NCI-H2171 treated with DMSO at 0.1 percent for 48 hours (cell line): ENCODE measurements at places on chromosomes 2 and 18.

- DNase-seq = no peak
Observed at GRCh38 chr2:3470166-3470651, 49.1 kb downstream of the ADI1 start.

GRCh38 chr2:140185076-140185475 is 1404.9 kb upstream of the NXPH2 start:
- DNase-seq = no peak

DNA sequence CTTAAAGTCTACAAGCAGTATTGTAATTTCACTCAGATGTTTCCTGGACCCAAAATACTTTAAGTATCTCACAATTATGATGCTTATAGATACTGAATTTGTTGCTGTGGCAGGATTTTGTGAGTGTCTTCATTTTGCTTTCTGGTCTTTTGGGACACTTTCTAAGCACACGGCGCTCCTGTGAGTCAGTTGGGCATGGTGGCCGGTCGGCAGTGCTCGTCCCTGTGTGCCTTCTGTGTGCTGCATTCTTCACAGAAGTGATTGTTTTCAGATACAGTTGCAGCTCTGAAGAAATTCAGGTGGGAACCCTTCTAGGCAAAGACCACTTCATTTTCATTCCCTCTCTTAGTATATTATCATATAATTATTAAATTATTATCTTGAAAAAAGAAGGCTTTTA is 273.3 kb downstream of the ZNF407 start:
- no peak for DNase-seq

- peak; percentile 69 for DNase-seq
Observed at GRCh38 chr2:209773377-209773776, 1.7 kb downstream of the UNC80 start.

- no peak for DNase-seq
Observed at GRCh38 chr2:16152071-16152927, 211.9 kb downstream of the MYCN start.

DNA sequence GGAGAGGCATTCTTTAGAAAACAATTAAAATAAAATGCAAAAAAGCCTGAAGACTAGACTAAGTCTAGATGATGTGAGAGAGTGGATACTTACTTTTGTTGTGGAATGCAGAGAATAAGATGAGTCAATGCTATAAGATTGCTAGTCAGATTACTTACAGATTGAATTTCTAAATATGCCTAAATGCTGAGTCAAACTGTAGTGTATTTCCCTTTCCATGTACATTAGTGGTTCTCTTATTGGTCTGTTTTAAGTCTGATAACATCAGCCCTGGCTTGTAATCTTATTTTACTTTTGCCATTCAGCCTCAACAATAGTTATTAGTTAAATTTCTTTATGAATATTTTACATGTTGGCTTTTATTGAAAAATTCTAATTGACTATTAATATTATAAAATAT is 702.7 kb downstream of the SOCS6 start:
- no peak for DNase-seq

DNA sequence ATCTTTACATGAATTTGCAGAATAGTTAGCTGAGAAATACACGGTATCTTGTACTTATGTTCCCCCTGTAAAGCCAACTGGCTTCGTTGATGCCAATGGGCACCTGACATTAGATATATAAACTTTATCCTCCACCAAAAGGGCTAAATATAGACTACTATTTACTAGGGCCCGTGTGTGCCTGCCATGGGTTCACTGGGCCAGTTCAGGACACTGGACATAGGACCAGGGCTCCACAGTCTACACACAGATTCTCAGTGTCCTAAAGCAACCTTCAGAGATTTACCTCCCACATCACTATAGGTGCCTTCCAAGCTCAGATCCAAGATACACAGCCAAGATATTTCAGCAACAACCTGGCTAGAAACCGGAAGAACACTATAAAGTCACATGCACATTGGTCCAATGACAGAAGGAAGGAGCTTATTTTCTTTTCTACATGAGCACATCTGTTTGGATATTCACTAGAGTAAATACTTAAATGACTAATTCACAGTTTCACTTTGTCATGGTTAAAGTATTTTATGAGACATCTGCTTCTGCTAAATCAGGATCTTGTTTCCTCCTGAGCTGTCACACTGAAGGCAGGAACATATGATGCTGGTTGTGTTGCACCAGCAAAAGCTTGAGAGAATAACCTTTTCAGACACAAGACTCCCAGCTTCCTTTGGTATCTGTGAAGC is 95.1 kb downstream of the MYO5B start:
- peak; percentile 92 for DNase-seq

DNA sequence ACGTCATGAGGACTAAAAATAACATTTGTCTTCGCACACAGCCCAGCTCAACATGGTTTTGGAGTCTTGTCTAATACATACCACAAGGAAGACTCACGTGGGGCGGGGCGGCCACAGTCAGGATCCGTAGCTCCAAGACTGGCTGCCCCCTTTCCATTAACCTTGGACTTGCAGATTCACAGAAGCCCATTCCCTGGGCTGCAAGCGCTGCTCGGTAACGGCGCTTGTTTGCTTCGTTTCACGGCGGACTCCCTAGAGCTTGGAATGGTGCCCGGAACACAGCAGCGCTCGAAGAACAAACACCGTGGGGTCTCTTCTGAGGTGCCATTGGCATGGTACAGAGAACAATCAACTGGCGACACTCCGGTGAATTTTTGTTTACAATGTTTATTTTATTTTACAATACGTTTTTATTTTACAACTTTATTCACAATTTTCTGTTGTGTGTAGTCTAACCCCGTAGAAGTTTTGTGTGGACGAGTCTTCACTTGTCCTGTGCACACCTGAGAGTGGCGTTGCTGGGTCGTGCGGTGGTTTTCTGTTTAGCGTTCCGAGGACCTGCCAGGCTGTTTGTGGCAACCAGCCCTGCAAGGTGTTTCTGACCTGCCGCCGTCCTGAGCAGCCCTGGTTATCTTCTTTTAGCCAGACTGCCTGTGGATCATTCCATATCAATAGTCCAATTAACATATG is 126.5 kb downstream of the GALR1 start:
- peak; percentile 45 for DNase-seq

- peak; percentile 5 for DNase-seq
Observed at GRCh38 chr2:76008001-76008702, 297.4 kb upstream of the GCFC2 start.

GRCh38 chr2:239930871-239931771 is 94.0 kb downstream of the NDUFA10 start:
- DNase-seq = no peak

DNA sequence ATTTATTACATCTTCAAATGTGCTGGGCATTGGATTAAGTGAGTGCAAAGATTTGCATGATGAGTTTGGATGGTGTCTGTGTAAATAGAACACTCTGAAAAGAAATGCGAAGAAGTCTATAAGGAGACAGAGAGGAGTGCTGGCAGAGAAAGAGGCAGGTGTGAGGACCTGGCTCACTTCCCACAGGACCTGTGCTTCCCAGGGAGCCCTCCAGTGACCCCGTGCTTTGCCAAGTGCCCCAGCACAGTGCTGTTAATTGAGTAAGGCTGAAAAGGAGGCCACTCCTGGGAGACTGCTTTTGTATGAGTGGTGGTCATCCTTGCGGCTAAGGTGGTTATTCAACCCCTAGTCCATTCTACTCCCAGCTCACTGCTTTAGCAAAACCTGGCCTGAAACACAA is 230.8 kb downstream of the OSR1 start:
- DNase-seq = no peak

DNA sequence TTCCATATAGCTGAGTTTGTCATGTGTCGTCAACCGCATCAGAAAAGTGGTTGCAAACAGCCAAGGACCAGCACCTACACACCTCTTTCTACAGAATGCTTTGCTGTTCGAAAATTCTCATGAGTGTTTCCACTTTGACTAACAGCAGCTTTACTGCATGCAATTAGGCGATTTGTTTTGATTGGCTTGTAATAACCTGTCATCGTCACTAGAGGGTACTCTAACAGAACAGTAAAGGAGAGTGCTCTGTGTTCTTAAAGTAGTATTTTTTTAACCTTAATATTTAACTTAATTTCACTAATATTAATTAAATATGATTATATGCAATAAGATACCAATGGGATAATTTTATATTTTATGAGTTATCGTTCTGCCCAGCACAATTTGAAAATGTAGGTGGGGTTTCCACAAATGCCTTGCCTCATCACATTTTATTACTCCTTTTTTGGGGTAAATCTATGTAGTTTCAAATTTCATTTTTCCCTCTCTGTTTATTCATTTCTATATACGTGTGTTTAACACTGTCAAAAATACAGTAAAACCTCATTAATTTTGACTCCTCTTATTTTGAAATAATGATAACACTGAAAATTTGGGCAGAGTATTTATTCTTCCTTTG is 502.2 kb downstream of the NRXN1 start:
- peak; percentile 87 for DNase-seq

DNA sequence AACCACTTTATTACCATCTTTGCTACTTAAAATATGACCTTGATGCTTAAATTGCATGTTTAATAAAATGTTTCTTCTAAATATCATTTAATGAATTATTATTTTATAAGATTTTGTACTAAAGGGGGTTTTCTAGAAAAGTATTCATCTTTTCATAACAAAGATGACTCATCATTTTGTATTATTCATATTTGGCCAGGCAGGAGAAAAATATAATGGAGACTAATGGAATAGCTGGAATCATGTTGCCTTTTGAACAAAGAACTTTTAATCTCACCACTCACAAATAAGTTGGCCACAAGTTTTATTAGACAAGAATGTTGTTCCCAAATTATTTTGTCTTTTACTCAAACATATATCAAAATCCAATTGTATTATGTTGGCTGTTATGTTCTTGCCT is 882.4 kb downstream of the DSC3 start:
- DNase-seq = no peak

GRCh38 chr2:151085181-151085611 is 176.5 kb downstream of the RBM43 start:
- DNase-seq = no peak

- no peak for DNase-seq
Observed at GRCh38 chr2:175147186-175147585, 20.8 kb downstream of the ATF2 start.

DNA sequence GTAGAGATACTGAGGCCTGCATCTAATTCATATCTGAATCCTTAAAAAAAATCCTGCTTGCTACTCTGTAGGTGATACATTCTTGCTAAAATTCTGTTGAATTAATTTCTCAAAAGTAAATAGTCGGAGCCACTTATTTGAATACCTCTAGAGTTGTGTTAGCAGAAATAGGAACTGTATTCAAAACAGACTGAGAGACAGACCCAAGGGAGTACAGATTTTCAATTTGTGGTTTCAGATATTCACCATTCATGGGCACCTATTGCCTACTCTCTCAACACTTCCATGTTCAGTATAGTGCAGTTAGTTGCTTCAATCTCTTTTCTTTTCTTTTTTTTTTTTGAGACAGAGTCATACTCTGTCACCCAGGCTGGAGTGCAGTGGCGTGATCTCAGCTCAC is 46.6 kb upstream of the CTLA4 start:
- DNase-seq = no peak

- peak; percentile 76 for DNase-seq
Observed at GRCh38 chr18:23994361-23994902, 20.1 kb upstream of the TTC39C start.

DNA sequence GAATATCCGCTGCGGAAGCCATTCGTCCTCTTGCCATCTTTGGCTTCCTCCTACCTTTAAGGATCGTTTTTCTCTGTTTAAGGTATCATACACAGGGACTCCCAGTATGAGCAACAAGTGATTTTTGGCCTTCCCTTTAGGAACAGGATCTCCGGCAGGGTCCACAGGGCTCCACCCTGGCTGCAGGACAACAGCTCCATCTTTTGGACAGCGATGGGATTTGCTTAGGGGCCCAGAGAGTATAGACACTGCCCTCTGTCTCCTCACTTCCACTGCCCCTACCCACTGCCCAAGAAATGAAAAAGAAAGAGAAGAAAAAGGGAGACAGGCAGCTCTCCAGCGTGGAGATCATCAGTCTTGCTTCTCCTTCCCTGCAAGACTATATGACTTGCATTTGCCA is 224.5 kb downstream of the UXS1 start:
- DNase-seq = no peak

GRCh38 chr2:230068651-230069055 is at the start of gene SLC16A14:
TSS of gene SLC16A14 (minus strand) at chr2:230068924. CDS start at chr2:230059352, 9,572 bp downstream.
- DNase-seq = peak; percentile 72

DNA sequence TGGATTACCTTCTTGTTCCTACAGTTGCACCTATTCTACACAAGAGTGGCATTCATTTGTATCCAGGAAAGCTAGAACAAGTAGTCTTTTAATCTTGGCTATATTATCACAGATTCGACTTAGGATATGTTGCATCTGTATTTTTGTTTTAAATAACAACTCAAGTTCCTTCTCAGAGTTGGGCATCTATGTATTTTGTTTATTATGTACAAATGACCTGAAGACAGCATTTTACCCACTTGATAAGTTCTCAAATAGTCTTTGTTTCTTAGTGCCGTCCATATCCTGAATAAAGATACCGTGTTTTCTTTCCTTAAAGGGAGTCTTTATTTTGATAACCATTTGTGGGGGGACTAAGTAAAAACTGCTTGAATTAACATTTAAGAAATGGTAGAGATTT is 2.9 kb downstream of the ITPRID2 start:
- DNase-seq = no peak

- DNase-seq = no peak
Observed at GRCh38 chr2:16816016-16816415, 150.4 kb upstream of the CYRIA start.

DNA sequence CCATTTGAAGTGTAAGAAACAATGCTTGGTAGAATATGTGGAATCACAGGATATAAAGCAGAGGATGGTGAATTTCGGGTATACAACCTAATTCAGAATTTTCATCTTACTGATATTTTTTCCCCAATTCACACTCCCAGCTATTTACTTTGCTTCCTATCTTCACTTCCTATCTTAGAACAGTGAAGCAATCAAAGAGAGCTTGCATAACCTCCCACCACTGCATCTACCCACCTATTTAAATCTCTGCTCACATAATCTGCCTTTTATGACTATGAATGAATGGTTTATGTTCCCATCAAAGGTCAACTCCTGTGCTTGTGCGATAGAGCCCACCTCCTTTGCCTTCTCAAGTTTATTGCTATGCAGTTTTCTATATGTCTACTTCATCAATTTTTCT is 3.3 kb downstream of the RMDN2 start:
- DNase-seq = no peak

DNA sequence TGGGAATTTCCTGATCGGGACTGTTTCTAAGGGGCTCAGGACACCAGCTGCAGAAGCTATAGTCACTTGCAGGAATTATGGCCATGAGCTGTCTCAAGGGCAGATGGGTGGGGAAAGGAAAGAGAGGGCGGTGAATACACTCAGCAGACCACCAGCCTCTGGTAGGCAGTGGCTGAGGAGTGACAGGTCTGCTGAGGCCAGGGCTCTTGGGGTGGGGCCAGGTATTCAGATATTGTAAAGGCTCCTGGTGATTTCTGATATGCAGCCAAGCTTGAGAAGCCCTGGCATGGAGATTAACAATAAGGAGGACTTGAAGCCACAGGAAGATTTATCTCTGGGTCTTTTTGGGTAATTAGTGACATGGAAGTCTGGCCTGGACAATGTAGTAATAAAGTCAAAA is 145.3 kb upstream of the AQP4 start:
- DNase-seq = no peak
